ENCODE measurements at places on chromosomes 7 and 10.

- no peak for DNase-seq
Measured at GRCh38 chr10:72170263-72170662, 45.5 kb upstream of the ANAPC16 start.

- no peak for DNase-seq
Measured at GRCh38 chr7:67655168-67655567, 658.5 kb downstream of the TYW1 start.

DNA sequence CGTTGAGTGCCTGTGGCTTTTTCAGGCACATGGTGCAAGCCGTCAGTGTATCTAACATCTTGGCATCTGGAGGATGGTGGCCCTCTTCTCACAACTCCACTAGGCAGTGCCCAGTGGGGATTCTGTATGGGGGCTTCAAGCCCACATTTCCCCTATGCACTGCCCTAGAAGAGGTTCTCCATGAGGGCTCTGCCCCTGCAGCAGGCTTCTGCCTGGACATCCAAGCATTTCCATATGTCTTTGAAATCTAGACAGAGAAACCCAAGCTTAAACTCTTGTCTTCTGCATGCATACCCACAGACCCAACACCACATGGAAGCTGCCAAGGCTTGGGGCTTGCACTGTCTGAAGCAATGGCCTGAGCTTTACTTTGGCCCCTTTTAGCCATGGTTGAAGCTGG, 146.4 kb downstream of the ARL4A start:
- DNase-seq = no peak

DNA sequence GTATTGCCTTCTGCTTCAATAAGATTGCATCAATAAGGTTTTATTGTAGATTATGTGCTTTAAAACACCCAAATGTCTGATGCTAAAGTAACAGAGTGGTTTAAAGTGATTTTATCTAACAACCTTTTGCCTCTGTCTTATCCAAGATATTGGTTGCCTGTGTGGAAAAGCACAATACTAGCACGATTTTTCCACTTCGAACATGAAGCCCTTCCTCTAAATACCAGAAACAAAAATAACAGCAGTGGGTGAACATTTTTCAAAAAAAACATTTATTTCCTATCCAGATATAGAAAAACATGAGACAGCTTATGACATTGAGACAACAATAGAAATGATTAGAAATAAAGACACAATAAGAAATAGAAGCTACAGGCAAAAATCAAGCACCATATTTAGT, 59.5 kb upstream of the MDFIC start:
- DNase-seq = no peak

DNA sequence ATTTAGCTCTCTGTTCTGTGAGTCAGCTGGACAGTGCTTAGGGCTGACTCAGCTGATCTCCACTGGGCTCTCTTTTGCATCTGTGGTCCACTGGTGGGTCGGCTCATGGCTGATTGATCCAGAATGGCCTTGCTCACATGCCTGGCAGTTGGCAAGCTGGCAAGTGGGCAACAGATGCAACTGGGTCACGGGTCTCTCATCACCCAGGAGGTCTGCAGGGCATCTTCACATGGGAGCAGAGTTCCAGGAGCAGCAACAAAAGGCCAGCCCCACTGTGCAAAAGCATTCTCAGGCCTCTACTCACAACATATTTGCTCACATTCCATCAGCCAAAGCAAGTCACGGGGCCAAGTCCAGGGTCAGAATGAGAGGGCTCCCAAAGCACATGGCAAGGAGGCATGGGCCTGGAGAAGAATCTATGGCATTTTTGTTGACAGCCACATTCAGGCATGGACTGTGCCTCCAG, 98.8 kb downstream of the OAT start:
- DNase-seq = no peak

- DNase-seq = no peak
Measured at GRCh38 chr7:13980474-13980873, 9.0 kb downstream of the ETV1 start.

GRCh38 chr7:81394029-81394428, 375.8 kb downstream of the HGF start:
- no peak for DNase-seq

GRCh38 chr10:6520138-6520537, 59.9 kb downstream of the PRKCQ start:
- DNase-seq = no peak

- no peak for DNase-seq
Measured at GRCh38 chr7:55366461-55367070, 1.4 kb downstream of the LANCL2 start.

DNA sequence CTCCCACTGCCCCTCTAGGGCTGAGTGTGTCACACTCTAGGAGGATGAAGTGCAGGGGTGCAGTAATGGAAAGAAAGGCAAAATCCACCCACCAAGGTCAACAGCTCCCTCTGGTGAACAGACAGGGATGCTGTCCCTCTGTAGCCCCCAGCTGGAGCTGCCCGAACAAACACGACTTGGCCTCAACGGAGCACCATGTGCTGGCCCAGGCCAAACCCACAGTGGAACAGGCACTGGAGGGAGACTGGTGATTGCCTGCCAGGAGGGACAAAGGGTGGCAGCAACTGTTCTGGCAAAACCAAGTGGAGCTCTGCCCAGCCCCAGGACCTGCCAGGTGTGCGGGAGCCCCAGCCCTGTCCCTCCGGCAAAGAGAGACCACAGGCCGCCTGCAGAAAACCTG, 20.7 kb downstream of the PDIA4 start:
- no peak for DNase-seq

GRCh38 chr7:31059551-31059950, 7.4 kb downstream of the ADCYAP1R1 start:
- peak; percentile 45 for DNase-seq

DNA sequence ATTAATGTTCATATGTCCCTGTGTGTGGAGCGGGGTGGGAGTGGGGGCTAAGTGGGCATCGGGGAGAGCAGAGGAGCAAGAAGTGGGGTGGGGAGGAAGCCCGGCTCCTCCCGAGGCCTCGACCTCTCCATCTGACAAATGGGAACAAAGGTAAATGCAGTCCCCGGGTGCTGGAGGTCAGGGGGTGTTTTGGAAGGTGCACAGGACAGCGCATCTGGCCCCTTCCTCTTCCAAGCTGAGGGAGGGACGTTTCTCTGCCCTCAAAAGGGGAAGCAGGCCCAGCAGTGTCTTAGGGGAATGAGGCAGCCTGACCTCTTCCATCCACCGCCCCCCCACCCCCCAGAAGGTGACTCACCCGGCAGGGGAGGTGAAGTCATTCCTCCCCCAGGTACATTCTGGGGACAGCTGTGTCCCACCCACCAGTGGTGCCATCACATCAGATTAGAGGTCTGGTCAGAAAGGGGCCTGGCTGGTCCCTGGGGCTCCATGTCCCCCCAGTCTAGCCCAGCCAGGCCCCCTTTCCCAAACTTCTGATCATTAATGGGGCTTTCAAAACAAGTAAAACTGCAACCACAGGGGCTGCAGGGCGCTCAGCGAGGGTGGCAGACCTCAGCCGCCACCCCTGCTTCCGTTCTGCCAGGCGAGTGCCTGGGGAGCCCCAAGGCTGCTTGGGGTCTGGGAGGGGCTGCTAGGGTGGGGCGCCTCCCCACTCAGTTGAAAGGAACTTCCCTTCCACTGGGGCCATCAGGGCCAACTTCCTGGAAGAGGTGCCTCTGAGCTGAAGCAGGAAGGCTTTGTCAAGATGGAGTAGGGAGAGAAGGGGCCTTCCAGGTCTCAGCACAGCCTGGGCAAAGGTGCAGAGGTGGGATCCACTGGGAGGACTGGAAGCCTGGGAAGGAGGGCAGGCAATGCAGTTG, 10.8 kb downstream of the LFNG start:
- DNase-seq = no peak

DNA sequence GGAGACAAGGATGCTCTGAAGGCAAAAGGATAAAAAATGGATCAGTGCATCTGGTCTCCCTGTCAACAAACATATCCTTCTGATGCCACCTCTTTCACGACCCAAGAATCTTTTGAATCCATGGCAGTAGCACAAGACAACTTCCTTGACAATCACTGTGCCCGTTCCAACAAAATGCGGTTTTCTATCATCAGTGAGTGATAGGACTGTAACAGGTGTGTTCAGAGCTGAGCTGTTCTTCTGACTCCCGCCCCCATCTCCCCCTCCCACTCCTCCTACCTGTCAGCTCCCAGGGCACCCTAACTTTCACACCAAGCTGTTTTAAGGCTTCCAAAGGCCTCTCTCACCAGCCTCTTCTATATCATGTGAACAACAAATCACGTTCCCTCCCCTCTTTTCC, 74.8 kb downstream of the PARD3 start:
- no peak for DNase-seq

- DNase-seq = no peak
Measured at GRCh38 chr10:74433595-74433956, 282.6 kb downstream of the ADK start.

- DNase-seq = no peak
Measured at GRCh38 chr10:34119456-34119855, 695.6 kb downstream of the PARD3 start.

DNA sequence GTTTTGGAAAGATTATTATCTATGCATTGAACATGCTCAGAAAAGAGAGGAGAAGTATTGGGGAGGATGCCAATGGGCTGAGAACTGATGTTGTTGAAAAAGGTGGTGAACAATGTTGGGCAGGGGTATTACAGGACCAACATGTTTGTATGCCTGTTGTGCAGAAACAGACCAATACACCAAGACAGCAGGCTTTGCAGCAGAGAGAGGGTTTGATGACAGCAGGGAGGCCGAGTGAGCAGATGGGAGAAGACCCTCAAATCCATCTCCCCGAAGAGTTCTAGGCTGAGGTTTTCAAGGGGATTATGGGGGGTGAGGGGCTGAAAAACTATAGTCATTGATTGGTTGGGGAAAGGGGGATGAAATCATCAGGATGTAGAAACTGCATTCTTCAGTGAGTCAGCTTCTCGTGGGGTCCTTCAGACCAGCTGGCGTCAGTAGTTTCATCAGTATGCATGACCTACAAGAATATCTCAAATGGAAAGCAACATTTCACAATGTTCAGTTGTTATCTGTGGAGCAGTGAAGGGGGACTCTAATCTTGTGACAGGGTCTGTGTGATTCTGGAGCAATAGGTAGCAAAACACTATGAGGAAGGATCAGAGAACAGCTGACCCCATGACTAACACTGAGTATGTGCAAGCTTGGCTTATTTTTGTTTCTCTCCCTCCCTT, 167.8 kb downstream of the BAMBI start:
- no peak for DNase-seq

GRCh38 chr10:5890452-5890915, 441 bp downstream of the FBH1 start:
- DNase-seq = no peak

DNA sequence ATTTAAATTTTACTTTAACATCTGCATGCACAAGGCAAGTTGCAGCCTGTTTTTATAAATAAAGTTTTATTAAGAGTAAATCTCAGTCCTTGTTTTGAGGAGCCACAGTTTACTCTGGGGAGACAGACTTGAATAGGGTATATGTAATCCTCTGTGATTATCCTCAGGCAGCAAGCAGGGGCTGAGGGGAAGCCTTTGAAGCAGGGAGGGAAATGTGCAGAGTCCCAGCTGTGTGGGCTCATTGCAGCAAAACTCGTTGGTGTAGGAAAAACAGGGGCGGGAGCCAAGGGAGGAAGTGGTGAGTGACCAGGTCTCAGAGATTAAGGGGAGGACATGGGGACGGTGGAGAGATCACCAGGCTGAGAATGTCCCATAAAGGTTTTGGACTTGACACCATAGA, 34.3 kb upstream of the SMC3 start:
- no peak for DNase-seq

- DNase-seq = peak; percentile 94
Measured at GRCh38 chr7:65269150-65269856, 104.4 kb upstream of the ZNF92 start.

DNA sequence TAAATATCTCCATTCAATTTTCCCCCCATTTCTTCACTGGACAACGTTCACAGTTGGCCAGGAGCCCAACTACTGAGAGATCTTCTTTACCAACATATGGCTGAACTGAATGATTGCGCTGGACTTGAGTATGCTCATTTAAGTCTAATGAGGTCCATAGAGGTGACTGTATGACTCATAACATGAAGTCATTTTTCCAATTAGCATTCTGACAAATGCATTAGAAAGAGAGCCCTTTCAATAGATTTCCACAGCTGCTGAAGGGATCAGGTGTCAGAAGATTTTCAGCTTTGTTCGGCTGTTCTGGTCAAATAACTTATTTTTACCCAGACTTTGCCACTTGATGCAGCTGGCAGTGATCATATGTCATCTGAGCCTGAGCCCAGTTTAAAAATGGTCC, 438.0 kb downstream of the ETV1 start:
- no peak for DNase-seq

GRCh38 chr10:119078422-119079179, 2.0 kb downstream of the EIF3A start:
- no peak for DNase-seq

DNA sequence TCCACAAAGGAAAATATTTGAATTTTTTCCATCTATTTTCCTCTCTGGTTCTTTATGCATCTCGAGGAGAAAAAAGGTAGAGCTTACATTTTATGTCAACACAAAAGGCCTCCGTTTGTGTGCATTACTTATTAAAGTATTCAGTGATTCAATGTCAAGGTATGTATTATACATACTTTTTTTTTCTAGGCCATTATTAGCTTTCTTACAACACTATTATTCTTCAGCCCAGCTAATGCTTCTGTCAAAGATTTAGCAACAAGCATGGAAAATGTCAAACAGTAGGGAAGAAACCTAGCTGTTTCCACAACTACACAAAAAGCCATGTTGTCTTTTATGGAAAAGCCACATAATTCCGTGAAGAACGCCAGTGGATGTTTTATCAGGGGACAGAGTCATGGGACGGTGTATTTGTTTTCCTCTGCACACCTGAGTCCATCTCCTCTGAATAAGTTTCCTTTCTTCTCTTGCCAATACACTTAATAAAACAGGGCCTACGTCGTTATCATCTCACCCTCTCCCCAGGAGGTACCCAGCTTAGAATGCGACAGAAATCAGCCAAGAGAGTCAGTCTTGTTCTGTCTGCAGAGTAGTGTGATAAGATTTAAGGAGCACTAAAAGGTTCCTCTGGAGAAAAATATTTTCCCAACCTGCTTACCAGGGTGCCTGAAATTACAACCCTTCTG, 209.7 kb upstream of the AUTS2 start:
- DNase-seq = no peak

DNA sequence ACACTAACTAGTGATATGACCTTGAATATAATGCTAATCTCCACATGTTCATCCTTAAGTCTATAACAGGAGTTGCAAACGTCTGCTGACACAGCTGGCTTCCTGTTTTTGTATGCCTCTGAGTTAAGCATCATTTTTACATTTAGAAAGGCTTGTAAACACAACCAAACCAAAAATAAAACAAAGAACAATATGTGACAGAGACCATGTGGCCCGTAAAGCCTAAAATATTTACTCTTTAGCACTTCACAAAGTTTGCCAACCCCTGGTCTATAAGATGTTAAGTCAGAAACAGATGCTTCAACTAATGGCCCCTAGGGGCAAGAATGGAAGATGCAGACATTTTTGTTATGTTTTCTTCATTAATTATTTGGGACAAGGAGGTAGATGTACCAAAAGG, 109.3 kb downstream of the CPEB3 start:
- DNase-seq = no peak

DNA sequence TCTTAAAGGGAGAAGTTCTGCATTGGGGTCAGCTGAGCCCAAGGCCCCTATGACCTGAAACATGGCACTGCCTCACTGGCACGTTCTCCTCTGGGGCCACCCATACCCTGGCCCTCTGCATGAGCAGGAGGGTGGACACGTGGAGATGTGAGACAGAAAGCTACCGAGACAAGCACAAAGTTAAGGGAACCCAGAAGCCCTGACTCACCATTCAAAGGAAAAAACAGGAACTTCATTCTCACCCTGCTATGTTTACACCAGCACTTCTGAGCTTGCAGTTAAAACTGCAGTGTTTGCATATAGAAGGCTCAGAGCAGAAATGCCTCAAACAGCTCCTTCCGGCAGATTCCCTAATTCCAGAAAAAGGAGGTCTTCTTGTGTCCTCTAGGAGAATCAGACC, 41.7 kb downstream of the DENND11 start:
- no peak for DNase-seq

Data from iPS DF 19.7 (cell line).